DMS79 treated with DMSO at 0.1 percent for 48 hours (cell line): ENCODE measurements at places on chromosomes 1 and 21.

GRCh38 chr1:36098650-36099365 is 10.1 kb downstream of the ADPRS start:
- no peak for DNase-seq

- DNase-seq, result no peak
These were observed 18.4 kb upstream of the TSPAN2 start for GRCh38 chr1:115107516-115108260.

DNA sequence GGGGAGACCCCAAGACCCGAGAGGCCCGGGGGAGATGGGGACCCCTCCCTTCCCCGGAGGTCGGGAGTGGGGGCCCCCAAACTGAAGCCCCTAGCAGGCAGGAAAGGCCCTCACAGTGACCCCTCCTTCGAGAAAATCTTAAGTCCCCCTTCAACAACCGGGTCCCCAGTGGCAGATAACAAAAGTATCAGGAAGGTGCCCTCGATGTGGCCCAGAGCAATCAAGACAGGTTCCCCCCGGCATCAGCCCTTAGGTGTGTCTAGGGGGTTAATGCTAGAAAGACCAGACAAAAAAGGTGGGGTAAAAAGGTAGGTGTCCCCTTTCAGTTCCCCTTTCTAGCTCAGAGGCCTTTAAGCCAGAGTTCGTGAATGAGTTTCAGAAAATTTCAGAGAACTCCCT is 282 bp upstream of the ECE1 start:
- DNase-seq, result no peak

DNA sequence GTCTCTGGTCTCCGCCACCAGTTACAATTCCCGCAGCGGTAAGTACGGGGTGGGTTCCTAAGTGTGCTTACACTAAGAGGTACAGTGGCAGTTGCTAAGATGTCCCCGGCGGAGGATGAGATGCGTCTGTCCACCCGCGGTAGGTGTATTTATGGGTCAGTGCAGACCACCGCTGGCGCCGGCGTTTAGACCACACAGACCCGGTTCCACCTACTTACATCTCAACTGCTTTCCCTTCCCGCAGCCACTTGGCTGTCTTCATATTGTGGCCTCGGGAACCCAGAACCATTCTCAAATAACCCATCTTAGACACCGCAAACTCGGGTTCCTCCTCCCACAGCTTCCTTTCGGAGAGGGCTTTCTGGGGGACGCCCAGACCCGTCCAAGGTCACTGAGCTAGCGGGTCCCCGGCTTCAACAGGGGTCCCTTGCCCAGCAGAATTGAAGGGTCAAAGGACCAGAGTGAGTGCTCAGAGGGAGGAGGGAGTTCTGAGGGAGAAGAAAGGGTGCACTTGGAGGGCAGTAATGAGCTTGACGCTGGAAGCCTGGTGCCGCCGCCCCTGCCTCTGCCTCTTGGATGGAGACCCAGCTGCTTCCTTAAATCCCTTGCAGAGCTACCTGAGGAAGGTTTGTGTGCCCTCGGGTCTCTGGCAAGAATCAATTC is 8.6 kb downstream of the NR5A2 start:
- no peak for DNase-seq

- no peak for DNase-seq
These were observed 60.6 kb downstream of the WNT9A start for GRCh38 chr1:227886993-227887696.

- no peak for DNase-seq
These were observed 71.1 kb upstream of the ZNF281 start for GRCh38 chr1:200480964-200481363.

GRCh38 chr1:109475261-109475660 is 8.4 kb upstream of the ATXN7L2 start:
- DNase-seq, result no peak

- DNase-seq, result no peak
These were observed 9.2 kb downstream of the ZBTB48 start for GRCh38 chr1:6588893-6589520.

DNA sequence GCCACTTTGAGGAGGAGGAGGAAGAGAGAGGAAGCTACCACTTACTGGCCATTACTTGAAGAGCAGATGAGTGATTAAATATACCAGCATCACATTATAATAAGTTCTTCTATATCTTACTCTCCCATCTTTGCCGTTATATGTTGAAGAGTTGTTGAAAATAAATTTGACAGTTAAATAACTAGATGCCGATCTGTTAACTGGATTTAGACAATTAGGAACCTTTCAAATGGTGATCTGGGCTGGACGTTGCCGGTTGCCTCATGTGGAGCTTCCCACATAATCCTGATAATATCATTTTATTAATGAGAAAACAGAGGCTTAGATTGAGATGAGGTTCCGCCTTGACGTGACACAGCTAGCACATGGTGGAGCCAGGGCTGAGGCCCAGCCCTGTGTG is 147.0 kb downstream of the SDCCAG8 start:
- no peak for DNase-seq

- DNase-seq, result no peak
These were observed 197.2 kb downstream of the HMCN1 start for GRCh38 chr1:185931438-185931837.
